ENCODE measurements at places on chromosomes 3 and 15.

GRCh38 chr3:177604181-177604580 lies 406.9 kb upstream of the TBL1XR1 start:
- no peak for DNase-seq

DNA sequence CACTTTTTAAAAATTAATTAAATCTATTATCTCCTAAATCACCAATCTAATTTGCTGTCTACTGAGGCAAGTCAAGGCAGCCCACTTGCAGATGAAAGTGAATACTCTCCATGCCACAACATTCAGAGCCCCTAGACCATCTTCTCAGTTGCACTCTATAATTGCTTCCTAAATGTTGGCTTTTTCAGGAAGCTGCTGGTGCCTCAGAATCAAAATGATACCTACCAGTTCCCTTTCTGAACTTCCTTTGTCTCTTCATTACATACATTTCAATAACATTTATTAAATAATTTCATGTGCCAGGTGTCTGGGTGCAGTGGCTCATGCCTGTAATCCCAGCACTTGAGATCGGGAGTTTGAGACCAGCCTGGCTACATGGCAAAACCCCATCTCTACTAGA lies 124.1 kb downstream of the SERPINI1 start:
- DNase-seq: no peak

DNA sequence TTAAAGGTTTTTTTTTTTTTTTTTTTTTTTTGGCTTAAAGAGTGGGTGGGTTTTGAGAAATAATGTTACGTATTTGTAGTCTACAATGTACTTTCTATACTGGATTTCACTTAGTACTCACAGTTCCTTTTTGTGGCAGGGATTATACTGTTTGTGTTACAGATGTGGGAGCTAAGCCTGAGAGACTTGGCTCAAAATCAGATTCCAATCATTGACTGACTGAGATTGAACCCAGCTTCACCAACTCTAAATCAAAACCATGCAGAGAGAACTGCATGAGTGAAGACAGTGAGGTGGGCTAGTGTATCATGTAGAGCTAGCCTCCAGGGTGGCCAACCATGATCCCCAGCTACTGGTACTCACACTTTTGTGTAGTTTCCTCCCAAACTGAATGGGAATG lies 68.0 kb downstream of the TMEM108 start:
- DNase-seq: no peak

DNA sequence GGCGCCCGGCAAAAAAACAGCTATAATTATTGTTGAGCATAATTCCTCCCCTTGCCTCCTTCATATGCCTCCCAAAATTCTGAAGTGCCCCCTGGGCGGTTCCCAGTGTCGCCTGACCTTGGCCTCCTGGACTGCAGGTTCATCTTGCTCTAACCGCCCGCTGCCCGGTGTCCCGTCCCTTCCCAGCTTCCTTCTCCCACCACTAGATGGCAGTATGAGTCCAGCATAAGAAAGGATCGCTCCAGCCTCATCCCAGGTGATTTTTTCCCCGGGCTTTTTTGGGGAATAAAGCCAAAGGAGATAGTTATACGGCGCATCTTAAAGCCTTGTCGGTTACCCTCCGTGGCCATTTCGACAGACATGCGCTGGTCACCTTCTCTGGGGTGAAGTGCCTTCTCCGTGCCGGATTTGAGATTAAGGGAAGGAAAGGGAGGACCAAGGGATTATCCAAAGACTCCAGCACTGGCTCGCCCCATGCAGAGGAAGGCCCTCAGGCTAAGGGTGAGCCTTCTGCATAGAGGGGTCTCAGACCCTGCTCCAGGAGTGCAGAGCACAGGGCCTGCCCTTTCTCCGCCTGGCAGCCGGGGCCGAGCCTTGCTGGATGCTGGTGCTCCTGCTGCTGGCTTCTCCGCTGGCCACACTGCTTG lies 45.8 kb upstream of the TRA2B start:
- DNase-seq: no peak

- DNase-seq: no peak
These were observed 89.7 kb upstream of the PROK2 start for GRCh38 chr3:71874618-71875017.

DNA sequence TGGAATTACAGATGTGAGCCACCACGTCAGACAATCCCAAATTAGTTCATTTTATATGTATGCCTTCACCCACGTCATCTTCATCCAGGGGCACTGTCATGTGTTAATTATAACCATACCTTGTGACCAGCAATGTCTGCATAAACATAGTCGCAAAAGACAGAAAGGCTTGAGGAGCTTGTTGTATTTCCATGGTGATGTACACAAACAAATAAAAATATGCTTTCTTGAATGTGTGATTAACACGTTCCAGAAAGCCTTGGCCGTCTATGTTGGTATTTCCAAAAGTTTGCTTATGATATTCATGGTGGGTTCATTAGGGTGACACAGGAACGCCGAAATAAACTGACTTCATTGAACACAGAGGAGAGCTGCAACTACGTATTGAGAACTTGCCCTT lies 524.7 kb upstream of the ZNF717 start:
- no peak for DNase-seq

GRCh38 chr3:159923956-159924355 lies 64.7 kb upstream of the IL12A start:
- DNase-seq: no peak

GRCh38 chr3:192745150-192745549 lies 17.8 kb upstream of the FGF12 start:
- no peak for DNase-seq

Data from cortex of kidney (tissue), 1 donor.